ENCODE measurements at places on chromosomes 13 and 19.

DNA sequence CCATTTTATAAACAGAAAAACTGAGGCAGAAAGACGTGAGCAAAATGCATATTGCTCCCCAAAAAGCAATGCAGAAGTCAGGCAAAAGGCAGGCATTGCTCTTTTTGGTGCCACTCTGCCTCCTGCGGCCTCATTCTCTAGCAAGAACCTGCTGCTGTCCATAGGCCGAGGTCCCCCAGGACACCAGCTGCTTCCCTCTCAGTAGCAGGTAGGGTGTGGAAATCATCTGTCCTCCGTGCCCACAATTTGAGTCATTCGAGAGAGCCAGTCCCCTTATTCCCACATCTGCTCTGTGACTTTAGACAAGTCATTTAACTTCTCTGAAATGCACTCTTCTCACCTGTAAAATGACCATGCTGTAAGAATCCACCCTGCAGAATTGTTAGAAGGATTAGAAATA, 50.0 kb downstream of the TNFRSF19 start:
- no peak for DNase-seq

DNA sequence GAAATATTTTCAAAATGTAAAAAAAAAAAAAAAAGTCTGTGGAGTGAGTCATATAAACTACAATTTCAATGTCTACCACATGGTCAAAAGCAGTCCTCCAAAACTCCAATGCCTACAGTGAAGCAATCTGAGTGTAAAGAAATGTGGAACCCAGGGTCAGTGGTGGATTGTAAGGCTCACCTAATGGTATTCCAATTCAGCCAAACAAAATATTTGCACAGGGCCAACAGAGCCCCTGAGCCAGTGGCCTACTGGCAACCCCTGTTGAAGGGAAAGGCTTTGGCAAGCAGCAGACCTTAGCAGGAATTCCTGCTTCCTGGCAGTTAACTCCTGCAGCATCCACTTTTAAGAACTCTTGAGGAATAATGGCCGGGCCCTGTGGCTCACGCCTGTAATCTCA, 3.4 kb downstream of the DNMT1 start:
- peak; percentile 18 for DNase-seq

DNA sequence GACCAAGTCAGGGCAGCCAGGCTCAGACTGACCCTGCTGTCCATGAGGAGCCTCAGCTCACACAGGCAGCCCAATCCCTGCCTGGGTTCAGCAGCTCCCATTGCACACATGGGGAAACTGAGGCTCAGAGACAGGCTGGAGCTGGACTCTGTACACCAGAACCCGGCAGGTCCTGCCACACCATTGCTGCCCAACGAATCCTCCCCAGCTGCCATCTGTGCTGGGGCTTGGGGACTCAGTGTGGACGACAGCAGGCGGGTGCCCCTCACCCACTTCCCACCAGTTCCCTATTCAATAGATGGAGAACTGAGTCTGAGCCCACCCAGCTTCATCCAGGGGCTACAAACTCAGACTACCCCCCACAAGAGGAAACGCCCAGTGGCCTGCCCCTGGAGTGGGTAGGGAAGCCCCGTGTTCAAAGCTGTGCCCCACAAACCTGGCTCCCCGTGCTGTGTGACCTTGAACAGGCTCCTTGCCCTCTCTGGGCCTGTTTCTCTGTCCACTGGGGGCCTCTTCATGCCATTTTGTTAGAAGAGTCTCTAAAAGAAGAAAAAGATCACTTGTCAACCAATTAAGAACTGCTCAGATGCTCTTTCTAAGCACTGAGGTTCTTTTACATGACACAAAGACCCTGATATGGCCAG, 50.8 kb downstream of the AP1M1 start:
- DNase-seq = no peak

- DNase-seq = no peak
These were observed 2.4 kb upstream of the SIGLEC9 start for GRCh38 chr19:51122112-51122981.

- DNase-seq = no peak
These were observed 11.3 kb upstream of the MPHOSPH8 start for GRCh38 chr13:19622193-19622592.

DNA sequence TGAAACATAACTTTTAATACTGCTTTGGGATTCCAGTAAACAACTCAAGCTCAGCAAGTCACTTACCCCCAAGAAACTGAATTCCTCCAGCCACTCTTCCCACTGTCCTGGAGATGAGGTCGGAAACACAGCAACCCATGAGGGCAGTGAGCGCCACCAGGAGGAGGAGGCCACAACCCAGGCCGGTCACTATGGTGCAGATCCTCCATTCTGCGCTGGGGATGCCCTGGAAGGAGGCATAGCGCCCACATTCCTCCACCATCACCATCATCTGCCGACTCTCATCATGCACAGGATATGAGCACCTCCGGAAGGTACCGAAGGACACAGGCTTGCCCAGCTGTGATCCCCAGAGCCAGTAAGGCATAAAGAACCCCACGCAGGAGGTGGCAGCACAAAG, 2.2 kb downstream of the LHFPL6 start:
- no peak for DNase-seq

DNA sequence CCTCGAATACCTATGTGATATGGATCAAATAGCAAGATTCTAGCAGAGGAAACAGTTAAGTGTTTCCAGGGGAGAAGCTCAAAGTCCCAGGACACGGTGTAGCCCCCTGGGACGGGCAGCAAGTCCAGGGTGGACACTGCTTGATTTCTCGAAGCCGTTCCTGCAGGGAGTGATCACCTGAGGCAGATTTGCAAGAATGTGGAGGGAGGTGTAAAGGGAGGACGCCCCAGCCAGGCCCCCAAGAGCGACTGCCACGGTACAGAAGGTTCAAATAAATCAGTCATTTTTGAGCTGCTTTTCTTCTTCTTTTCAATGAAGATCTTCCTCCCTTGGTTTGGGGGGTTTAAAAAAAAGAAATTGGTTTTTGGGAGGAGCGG, 41.4 kb downstream of the KLF2 start:
- no peak for DNase-seq

DNA sequence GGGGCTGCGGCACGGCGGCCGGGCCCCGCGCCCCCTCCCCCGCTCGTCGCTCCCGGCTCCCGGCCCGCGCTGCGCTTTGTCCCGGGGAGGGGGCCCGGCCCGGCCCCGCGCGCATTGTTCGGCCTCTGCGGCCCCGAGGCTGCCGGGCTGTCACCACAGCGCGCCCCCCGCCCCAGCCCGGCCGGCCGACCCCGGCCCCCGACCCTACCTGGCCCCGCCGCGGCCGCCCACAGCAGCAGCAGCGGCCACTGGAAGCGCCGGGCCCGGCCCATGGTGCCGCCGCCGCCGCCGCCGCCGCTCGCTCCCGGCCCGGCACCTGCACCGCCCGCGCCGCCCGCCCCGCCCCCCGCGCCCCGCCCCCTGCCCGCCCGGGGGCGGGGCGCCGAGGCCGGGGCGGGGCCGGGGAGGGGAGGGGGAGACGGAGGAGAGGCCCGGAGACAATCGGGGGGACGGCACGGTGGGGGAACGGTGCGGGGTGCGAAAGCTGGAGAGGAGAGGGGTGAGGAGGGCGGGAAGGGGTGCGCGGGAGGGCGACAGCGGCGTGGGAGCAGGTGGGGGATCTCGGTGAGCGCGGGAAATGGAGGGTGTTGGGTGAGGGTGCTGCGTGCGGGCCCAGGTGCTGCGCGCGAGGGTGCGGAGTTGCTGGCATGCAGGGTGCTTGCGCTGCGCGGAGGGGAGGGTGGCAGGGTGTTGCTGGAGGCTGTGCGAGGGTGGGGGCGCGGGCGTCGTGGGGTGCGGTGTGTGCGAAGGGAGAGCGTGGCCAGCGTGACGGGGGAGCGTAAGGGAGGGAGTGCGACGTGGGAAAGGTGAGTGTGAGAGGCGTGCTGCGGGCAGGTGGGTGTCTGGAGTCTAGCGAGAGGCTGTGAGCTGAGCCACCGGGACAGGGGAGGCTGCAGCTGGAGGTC, at the start of gene CADM4:
TSS of gene CADM4 (minus strand) at position 332 of the 905 bp plus-strand sequence. CDS start at position 272, 60 bp downstream.
- peak; percentile 56 for DNase-seq

DNA sequence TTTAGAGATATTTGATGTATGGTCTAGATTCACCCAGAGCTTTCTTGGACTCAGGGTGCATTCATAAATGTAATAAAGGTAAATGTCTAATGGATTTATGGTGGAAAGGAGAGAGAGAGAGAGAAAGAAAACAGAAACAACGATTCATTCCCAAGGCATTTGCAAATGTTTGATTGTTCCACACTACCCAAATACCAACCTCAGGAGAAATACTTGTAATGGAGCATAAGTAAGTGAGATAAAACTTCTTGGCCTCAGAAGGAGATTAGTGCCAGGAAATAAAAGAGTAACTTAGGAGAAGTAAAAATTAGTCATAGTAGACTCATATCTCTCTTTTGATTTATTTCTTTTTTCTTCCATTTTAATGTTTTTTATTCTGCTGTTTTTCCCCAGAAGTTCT, 40.6 kb upstream of the DGKH start:
- no peak for DNase-seq

- no peak for DNase-seq
These were observed 6.4 kb downstream of the PCDH9 start for GRCh38 chr13:67223742-67224141.

GRCh38 chr13:112074139-112074865, 7.4 kb downstream of the SOX1 start:
- DNase-seq = no peak

- DNase-seq = no peak
These were observed 1624.1 kb upstream of the PRR20A start for GRCh38 chr13:55516610-55517009.

All from Caco-2 (cell line).